ENCODE measurements at places on chromosomes 4 and X.

GRCh38 chrX:134075894-134076718 is 90.7 kb upstream of the GPC3 start:
- DNase-seq: no peak

DNA sequence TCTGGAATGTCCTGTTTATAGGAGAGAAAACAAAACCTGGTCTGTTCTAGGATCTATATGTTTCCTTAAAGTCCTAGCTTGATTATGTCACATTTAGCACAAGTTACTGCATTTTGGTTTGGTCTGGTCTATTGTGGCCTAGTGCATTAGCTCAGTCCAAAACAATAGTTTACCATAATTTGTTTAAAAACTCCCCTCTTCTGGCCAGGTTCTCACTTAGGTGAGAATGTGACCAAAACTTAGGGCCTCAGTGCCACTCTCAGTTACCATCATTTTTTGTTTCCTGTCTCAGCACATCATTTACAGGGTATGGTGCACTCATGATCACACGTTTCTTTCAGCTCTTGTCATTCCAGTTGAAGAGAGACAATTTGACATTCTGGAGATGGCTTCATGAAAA is 378.5 kb downstream of the KLHL4 start:
- DNase-seq: no peak

DNA sequence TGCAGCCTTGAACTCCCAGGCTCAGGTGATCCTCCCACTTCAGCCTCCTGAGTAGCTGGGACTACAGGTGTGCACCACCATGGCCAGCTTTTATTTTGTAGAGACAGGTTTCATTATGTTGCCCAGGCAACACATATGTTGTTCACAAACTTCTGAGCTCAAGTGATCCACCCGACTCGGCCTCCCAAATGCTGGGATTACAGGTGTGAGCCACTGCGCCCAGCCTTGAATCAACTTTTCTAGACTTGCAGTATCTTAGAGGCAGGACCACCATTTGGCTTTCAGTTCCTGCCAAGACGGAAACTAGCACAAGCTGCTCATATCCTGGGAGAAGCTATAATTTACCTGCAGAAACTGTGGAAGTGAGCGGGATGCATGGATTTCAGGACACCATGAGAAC is 19.9 kb downstream of the NAT8L start:
- no peak for DNase-seq

DNA sequence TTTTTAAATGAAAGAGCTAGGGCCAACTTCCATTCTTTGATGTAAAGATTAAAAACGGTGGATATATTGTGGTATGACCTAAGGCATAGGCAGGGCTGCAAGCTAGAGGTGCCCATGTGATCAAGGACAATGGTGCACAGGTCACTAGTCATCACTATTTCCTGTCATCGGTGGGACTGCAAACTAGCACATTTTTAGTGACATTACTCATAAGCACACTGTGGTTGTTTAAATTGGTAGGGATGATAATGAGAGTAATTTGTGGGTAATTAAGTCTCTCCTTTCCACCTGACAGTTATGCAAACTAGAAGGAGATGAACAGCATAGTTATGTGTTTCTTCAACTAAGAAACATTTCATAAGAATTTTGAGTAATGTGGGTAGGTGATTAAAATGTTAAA is 85.4 kb downstream of the GPRIN3 start:
- DNase-seq: no peak

- DNase-seq: no peak
Measured at GRCh38 chrX:17496407-17496806, 121.4 kb downstream of the NHS start.

GRCh38 chrX:112066813-112067212 is 15.8 kb downstream of the TRPC5 start:
- DNase-seq: no peak

DNA sequence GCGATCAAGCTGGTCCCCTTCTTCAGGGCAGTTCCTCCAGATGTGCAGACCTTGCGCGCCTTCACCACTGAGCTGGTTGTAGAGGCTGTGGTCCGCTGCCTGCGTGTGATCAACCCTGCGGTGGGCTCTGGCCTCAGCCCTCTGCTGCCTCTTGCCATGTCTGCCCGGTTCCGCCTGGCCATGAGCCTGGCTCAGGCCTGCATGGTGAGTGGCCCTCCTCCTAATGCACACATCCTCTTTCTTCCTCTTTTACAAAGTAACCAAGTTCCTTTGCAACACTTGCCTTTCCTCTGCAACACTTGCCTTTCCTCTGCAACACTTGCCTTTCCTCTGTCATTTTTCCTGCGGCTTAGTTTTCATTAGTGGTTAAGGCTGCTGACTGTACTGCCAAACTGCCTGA is 1.8 kb downstream of the CCDC22 start:
- no peak for DNase-seq

DNA sequence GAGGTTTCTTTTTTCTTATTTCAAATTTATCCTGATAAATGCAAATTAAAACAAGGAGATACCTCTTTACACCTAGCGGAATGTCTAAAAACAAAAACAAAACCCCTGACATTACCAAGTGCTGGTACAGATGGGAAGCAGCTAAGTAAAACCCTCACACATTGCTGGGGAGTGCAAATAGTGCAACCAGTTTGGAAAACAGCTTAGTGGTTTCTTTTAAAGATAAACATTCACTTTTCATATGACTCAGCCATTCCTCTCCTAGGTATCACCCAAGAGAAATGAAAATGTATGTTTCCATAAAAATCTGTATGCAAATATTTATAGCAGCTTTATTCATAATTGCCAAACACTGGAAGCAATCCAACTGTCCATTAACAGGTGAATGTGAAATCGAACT is 84.1 kb upstream of the HELT start:
- no peak for DNase-seq

DNA sequence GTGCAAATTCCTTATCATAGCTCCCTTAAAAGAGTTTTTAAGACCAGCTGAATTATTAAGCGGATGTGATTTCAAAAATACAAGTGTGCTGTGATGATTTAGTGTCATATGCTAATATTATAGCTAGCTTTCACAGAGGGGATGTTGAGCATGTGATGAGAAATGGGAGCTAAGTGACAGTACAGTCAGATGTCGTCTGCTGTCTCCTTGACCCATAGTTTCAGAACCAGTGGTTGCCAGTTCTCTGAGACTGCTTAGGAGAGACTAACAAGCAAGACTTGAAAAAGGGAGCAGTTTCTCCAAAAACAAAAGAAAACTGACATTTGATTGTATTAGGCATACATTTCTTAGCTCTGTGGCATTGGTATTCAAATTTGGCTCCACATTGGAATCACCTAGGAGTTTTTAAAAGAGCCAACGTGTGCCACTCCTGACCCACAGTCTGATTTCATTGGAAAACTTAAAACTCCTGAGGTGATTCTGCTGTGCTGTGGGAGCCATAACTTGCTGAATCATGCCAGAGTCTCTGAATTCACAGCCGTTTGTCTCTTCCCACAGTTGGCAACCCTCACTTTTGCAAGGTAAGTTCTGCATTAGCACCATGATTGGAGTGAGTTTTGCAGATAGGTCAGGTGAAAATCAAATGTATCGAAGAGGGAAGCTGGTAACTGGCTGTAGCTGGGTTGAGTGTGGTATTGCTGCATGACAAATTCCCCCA is 20.3 kb downstream of the FUNDC2 start:
- DNase-seq: no peak

DNA sequence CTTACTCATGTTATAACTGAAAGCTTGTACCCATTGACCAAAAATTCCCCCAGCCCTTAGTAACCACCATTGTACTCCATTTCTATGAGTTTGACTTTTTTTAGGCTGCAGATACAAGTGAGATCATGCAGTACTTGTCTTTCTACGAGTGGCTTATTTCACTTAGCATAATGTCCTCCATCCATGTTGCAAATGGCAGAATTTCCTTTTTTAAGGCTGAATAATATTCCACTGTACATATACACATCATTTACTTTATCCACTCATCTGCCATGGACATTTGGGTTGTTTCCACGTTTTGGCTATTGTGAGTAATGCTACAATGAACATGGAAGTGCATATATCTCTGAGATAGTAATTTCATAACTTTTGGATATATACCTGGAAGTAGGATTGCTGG is 10.4 kb downstream of the RBM3 start:
- no peak for DNase-seq

- DNase-seq: no peak
Measured at GRCh38 chr4:94650690-94651089, 107.1 kb upstream of the BMPR1B start.

GRCh38 chr4:41012293-41012692 is 202.0 kb downstream of the APBB2 start:
- no peak for DNase-seq

DNA sequence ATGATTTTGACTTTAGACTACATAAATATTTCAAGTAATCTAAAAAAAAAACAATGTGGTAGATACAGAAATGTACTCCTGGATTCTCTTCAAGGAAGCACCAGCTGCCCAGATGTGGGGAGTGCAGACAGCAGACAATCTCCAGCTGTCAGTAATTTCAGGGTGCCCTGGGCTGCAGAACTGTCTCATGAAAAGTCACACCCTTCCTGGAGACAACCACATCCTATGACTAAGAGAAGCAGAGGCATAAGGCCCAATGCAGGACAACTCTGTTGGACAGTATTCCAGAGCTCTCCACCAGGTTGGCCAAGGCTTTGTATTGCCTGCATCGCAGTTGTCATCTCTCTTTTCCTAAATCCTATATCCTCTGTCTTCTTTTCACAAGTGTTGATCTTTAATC is 34.4 kb upstream of the BLTP1 start:
- DNase-seq: no peak

DNA sequence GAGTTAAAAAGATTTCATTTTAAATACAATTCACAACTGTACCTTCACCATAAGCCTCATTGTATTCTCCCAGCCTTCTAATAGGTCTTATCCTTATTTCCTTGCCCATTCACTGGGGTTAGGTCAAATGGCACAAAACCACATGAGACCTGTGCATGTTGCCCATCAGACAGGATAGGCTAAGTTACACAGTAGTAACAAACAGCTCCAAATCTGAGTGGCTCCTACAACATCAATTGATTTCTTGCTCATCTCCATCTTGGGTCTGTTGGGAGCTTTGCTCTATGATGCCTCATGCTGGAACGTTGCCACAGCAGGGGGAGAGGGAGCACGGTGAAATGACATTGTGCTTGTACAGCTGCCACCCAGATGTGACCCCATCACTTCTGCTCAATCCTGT is 70.6 kb downstream of the DHX15 start:
- no peak for DNase-seq

DNA sequence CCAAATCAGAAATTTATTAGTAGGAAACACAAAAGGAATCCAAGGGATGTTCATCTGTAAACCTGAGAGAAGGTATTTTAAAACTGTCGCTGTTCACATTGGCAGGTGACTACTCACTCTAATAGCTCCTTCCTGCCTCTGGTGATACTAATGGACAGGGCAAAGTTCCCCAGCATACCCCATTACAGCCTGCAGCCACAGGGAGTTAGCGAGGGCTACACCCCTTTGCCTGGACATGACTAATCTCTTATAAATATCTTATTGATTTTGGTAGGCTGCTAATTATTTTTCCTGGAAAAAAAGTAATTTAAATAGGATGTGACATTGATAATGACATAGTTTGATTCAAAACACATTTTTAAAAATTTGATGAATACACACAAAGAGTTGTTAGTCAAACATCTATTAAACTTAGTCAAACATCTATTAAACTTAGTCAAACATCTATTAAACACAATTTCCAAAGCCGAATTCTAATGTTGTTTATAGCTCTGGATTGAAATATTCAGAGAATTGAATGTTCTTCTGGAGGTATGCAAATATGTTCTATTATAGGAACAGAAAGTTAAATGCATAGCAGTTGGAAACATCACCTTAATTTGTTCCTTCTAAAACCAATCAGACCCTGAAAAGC is 83.0 kb upstream of the CBR4 start:
- no peak for DNase-seq

GRCh38 chr4:10283761-10284160 is 167.2 kb upstream of the WDR1 start:
- DNase-seq: no peak

GRCh38 chr4:93730251-93730650 is 98.3 kb upstream of the ATOH1 start:
- DNase-seq: no peak

DNA sequence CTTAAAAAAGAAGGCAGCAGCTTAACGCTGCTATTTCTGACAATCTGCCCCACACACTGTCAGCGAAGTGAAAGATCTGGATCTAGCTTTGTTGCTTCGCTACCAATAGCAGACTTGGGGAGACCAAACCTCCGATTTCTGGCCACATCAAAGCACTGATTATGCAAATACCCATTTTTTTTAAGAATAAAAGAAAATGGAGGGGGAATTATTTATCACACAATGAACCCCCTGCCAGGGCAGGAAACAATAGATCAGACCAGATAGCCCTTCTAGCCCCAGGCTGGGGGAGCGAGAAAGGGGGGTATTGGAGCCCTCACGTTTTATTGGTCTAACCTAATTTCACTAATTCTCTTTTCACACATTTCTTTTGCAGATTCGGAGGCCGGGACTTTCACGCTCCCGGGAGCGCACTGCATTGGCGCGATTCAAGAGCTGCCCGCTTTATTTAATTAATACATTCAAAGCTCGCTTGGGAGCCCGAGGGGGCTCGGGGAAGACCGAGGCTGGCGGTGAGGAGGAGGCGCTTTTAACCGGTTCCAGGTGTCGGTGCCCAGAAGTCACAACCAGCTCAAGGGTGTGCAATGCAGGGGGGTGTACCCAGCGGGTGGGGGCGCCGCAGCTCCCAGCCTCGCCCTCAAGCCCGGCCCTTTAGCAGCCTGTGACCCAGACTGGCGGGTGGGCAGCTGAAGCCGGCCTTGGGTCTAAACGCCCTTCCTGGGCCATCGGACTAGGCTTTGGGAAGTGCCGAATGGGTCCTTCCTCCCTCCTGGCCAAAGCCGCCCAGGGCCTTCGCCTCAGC is 5.5 kb downstream of the NEUROG2 start:
- no peak for DNase-seq

Measured in GOT3 (cell line).